Bronchial smooth muscle cell (primary cell): ENCODE measurements at places on chromosomes 5 and 9. TPM values are rescaled to one million over a fixed set of nuclear protein-coding genes. Genes with fewer than 3 reads are reported as not detected.

Gene ASPN
- 3.5 and 11.2 TPM in 2 replicates for total RNA-seq

Gene FOXE1
- not detected in 2 replicates for total RNA-seq

Gene SPINK6
- not detected in 2 replicates for total RNA-seq

Gene CNOT8
- 30.1 and 42.1 TPM in 2 replicates for total RNA-seq

Gene DOCK2
- total RNA-seq, result 2.5 and 3.2 TPM in 2 replicates

Gene CDK9
- 35.8 and 52.8 TPM in 2 replicates for total RNA-seq

Gene PHYHD1
- 16.2 and 16.3 TPM in 2 replicates for total RNA-seq

Gene TAF11L10
- total RNA-seq, result not detected in 2 replicates

Gene IFNK
- total RNA-seq, result not detected in 2 replicates

Gene COL27A1
- total RNA-seq, result 2.0 and 3.5 TPM in 2 replicates

Gene ARID3C
- total RNA-seq, result not detected in 2 replicates

Gene F12
- total RNA-seq, result 0.34 and 0.63 TPM in 2 replicates

Gene PNPLA7
- 1.8 and 3.0 TPM in 2 replicates for total RNA-seq

Gene SPZ1
- total RNA-seq, result not detected in 2 replicates

Gene SLC36A3
- not detected in 2 replicates for total RNA-seq

Gene SLC9A3
- total RNA-seq, result 0.17 and 0.47 TPM in 2 replicates

Gene FAM120A
- 70.7 and 72.5 TPM in 2 replicates for total RNA-seq

Gene SEMA4D
- total RNA-seq, result under 0.01 and 0.09 TPM in 2 replicates

Gene ZNF366
- not detected in 2 replicates for total RNA-seq

Gene MARCHF6
- total RNA-seq, result 53.7 and 108 TPM in 2 replicates

Gene NMUR2
- not detected in 2 replicates for total RNA-seq

Gene IFNA13
- total RNA-seq, result not detected in 2 replicates

Gene MYOT
- not detected in 2 replicates for total RNA-seq

Gene ACTBL2
- under 0.01 TPM in 1 of 2 replicates, not detected in the other for total RNA-seq

Gene GRM6
- total RNA-seq, result under 0.01 TPM in 2 replicates

Gene RASEF
- 0.16 TPM in 1 of 2 replicates, not detected in the other for total RNA-seq

Gene MARCOL
- total RNA-seq, result not detected in 2 replicates

Gene LURAP1L
- total RNA-seq, result 54.4 and 62.1 TPM in 2 replicates

Gene TEK
- 0.43 and 15.6 TPM in 2 replicates for total RNA-seq

Gene PIP5K1B
- total RNA-seq, result not detected in 2 replicates

Gene F2RL2
- total RNA-seq, result 10.4 and 15.0 TPM in 2 replicates

Gene OR1J2
- not detected in 2 replicates for total RNA-seq

Gene STPG3
- 0.16 TPM in 1 of 2 replicates, not detected in the other for total RNA-seq

Gene FAM153A
- not detected in 2 replicates for total RNA-seq

Gene SOHLH1
- total RNA-seq, result not detected in 2 replicates

Gene GLRX
- total RNA-seq, result 35.2 and 63.4 TPM in 2 replicates

Gene ZNF618
- total RNA-seq, result 5.5 and 7.7 TPM in 2 replicates

Gene RNF208
- total RNA-seq, result 0.09 and 0.16 TPM in 2 replicates

Gene NXNL2
- total RNA-seq, result 0.77 and 3.0 TPM in 2 replicates

Gene BRD3OS
- total RNA-seq, result 10.2 and 13.1 TPM in 2 replicates

Gene SLCO6A1
- total RNA-seq, result not detected in 2 replicates

Gene WDR38
- total RNA-seq, result not detected in 2 replicates

Gene PAIP2
- 61.9 and 74.1 TPM in 2 replicates for total RNA-seq

Gene PCDHA11
- 0.09 and 0.16 TPM in 2 replicates for total RNA-seq

Gene MIER3
- 9.6 and 11.4 TPM in 2 replicates for total RNA-seq

Gene MTX3
- total RNA-seq, result 12.6 TPM in 2 replicates

Gene SPEF2
- total RNA-seq, result 1.2 and 3.5 TPM in 2 replicates

Gene TSLP
- 2.5 and 15.9 TPM in 2 replicates for total RNA-seq

Gene SUSD3
- total RNA-seq, result 0.32 and 0.94 TPM in 2 replicates

Gene LMX1B
- not detected in 2 replicates for total RNA-seq

Gene DEPDC1B
- 1.0 and 1.1 TPM in 2 replicates for total RNA-seq

Gene TOR2A
- 1.7 and 2.7 TPM in 2 replicates for total RNA-seq

Gene TRIP13
- total RNA-seq, result 1.8 and 4.1 TPM in 2 replicates

Gene WNK2
- under 0.01 TPM in 1 of 2 replicates, not detected in the other for total RNA-seq

Gene PCDHA2
- total RNA-seq, result under 0.01 TPM in 1 of 2 replicates, not detected in the other

Gene CD274
- 1.1 and 1.6 TPM in 2 replicates for total RNA-seq

Gene C9orf153
- 0.09 and 0.32 TPM in 2 replicates for total RNA-seq
